ENCODE measurements at places on chromosomes 6 and 20.

GRCh38 chr6:66496659-66497058 lies 789.6 kb upstream of the EYS start:
- no peak for DNase-seq

- DNase-seq: no peak
Measured at GRCh38 chr6:24454452-24454851, 34.9 kb downstream of the GPLD1 start.

DNA sequence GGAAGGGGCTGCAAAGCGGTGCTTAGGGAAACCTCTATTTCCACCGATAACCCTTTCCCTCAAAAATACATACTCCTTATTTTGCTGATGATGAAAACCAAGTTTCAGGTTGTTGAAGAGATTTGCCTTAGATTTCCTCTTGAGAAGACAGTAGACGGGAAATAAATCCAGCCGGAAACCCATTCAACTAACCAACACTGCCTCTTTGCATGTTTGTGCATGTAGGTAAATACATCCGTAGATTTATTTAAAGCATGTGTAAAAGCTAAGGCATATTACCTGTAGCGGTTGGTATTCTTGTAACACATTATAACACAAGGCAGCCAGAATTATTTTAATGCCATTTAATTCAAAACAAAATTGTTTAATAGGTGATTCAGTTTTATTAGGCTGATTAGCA lies 136.3 kb upstream of the SLC22A23 start:
- no peak for DNase-seq

DNA sequence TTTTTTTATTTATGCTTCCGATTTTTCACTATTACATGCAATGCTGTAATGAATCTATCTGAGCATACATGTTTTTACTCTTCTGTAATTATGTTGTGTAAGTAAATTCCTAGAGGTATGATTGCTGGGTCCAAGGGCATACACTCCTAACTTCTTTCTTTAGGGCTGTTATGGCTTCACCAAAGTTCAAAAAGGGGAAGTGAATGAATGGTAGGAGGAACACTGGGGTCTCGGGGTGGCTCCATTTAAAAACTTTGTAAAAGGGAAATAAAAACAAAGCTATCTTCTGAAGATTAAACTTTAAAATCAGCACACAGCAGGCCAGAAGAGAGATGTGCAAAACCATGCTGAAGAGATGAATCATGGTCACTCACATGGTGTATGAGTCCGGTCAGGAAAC lies 289.1 kb upstream of the SUPT3H start:
- no peak for DNase-seq

- DNase-seq: no peak
Measured at GRCh38 chr6:84033523-84034451, at the start of gene MRAP2. TSS of gene MRAP2 (plus strand) at chr6:84033772. CDS start at chr6:84055319, 21,547 bp downstream.

DNA sequence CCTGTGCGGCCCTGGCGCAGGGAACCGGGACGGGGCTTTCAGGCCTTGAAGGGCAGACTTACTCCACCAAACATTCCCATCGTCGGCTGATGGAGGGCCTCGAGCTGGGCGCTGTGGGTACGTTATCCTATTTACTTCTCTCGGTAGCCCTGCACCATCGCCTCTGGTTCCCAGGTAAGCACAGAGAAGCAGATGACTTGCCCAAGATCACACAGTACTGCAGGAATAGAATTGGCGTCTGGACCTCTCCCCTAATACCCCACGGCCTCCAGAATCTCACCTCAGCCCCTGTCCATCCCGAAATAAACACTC lies 46.4 kb downstream of the PDYN start:
- DNase-seq: no peak

- no peak for DNase-seq
Measured at GRCh38 chr20:5810800-5811422, 60.7 kb downstream of the SHLD1 start.

DNA sequence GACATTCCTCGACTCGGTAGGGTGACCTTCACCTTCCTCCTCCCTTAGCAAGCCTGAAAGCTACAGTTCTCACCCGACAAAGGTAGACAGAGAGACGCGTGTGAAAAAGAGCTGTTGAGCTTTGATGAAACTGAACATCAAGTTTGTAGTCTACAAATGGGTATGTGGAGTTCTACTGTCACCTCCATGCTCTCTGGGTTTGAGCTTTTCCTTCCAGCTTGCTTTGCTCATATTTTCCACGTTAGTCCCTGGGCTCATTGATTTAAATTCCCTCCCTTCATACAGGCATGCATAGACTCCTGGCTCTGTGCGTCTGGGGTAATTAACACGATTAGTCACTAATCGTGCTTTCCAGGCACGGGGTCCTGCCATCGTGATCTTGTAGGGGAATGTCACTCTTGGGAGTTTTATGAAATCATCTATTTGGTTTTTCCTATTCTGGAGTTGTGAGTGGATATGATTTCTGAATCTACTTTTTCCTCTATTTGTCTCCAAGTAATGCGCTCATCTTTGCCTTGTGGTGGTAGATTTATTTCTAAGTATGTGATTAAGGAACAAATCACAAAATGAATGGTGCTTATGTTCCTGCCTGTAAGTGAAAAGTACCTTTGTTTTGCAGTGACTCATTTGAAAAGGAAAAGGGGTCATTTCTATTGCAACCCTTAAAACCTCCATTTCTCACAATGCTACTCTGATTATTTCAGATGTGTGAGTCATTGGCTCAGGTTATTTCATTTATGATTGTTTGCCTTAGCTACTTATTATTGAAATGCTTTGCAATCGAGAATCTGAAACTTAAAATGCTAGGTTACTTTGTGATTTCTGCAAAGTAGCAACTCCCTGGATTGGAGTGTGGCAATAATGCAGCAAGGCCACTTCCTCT lies 154.6 kb downstream of the ZDHHC14 start:
- no peak for DNase-seq

GRCh38 chr6:328136-328670 lies 35.9 kb downstream of the DUSP22 start:
- DNase-seq: peak; percentile 69

DNA sequence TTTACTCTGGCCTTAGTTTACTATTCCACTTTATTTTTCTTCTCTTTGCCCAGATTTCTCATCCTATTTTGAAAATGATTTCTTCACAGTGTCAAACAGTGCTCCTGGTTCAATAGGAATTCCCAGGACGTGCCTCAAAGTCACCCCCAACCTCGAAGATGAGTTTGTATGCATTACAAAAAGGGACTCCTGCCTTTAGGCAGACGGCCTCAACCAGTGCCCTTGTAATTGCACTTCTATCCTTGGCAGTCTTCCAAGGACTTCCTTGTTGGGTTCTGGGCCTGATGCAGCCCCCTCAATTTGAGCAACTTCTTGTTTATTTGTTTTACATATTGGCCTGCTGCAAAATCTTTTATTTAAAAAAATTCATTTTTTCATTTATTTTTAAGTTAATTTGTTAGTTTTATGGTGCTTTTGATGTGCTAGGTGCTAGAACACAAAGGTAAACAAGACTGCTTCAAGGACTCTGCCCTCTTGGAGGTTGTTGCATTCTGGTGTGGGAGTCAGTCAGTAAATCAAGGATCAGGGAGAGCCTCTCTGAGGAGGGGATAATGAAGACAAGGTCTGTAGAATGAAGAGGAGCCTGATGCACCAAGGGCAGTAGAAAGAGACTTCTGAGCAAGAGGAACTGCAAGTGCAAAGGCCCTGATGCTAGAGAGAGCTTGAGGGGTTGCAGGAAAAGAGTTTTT lies 181.5 kb upstream of the LAMP5 start:
- DNase-seq: no peak

DNA sequence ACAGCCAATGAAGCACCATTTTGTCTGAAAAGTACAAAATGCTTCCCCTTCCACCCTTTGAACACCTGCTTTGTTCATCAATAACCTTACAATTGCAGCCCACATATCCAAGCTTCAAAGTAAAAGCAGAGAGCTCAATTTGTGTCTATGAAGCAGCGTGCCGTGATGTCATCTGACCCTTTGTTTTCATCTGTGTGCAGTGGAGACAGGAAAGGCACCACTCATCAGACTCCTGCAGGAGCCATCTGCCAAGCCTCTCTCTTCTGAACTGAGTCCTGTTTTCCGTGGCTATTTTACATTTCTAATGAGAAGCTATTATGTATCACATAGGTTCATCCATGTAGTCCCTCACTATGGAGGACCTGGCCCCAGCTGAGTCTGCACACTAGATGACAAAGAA lies 7.5 kb upstream of the LY86 start:
- no peak for DNase-seq

All from Right ventricle myocardium inferior (tissue), 1 donor.